ENCODE measurements at places on chromosomes 1 and 21. TPM values are rescaled to one million over a fixed set of nuclear protein-coding genes. Genes with fewer than 3 reads are reported as not detected.

The PLA2G2D gene
- not detected for total RNA-seq

The AVPR1B gene
- not detected for total RNA-seq

The ERICH3 gene
- total RNA-seq = not detected

The KISS1 gene
- not detected for total RNA-seq

The ETV3L gene
- total RNA-seq = not detected

The IVL gene
- total RNA-seq = not detected

The B3GALT5 gene
- 4.3 TPM for total RNA-seq

The ARHGEF10L gene
- 29.5 TPM for total RNA-seq

The CHI3L2 gene
- total RNA-seq = not detected

The NLRP3 gene
- total RNA-seq = 0.24 TPM

The KRTAP11-1 gene
- not detected for total RNA-seq

The OR2T2 gene
- not detected for total RNA-seq

The CELA3B gene
- total RNA-seq = not detected

The FBXO2 gene
- total RNA-seq = 1.8 TPM

The PSRC1 gene
- total RNA-seq = 3.0 TPM

The CELSR2 gene
- 0.97 TPM for total RNA-seq

The CR2 gene
- not detected for total RNA-seq

The FALEC gene
- not detected for total RNA-seq

The SPATA46 gene
- not detected for total RNA-seq

The RNU1-3 gene
- under 0.01 TPM for total RNA-seq

The SPRR2F gene
- not detected for total RNA-seq

The ANGPTL3 gene
- 0.12 TPM for total RNA-seq

The TSPEAR gene
- not detected for total RNA-seq

The CCDC190 gene
- 0.16 TPM for total RNA-seq

The CRNN gene
- not detected for total RNA-seq

The VHLL gene
- not detected for total RNA-seq

The FOXO6 gene
- total RNA-seq = not detected

The IL19 gene
- total RNA-seq = not detected

The CAPZB gene
- total RNA-seq = 205 TPM

The FAM177B gene
- total RNA-seq = not detected

The PARS2 gene
- total RNA-seq = 4.9 TPM

The SH2D1B gene
- total RNA-seq = not detected

The CNR2 gene
- total RNA-seq = not detected

The ERG gene
- total RNA-seq = not detected

The CLDN19 gene
- not detected for total RNA-seq
